ENCODE measurements at places on chromosomes 12 and 14. TPM values are rescaled to one million over a fixed set of nuclear protein-coding genes. Genes with fewer than 3 reads are reported as not detected.

Gene TAS2R14
- 1.2 TPM for total RNA-seq

Gene CIROP
- not detected for total RNA-seq

Gene GPRC5A
- total RNA-seq, result 478 TPM

DNA sequence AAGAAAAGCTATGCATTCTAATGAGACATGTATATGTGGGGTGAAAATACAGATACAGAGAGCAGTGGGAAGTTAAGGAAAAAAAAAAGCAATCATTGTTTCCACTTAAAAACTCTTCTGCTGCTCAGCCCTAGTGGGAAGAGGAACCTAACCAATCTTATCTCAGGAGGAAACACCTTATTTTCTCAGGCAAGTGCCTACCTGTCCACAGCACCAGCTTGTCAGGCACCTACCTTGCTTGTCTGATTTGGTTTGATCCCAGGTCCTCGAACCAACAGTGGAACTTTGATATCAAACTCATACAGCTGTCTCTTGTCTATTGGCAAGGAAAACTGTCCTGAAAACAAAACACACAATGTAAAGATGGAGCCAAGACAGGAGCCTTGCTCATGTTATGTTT lies 22.4 kb downstream of the GNS start:
- H3K4me3 ChIP-seq, result no peak overlapping the region
- no peaks in the 10 kb centered on the region for H3K4me1 ChIP-seq
- DNase-seq, result no peak
- H3K27ac ChIP-seq, result no peak overlapping the region

- H3K4me1 ChIP-seq, result no peaks in the 10 kb centered on the region
- no peak overlapping the region for H3K4me3 ChIP-seq
- no peaks in the 10 kb centered on the region for H3K36me3 ChIP-seq
- DNase-seq, result no peak
These were observed 36.6 kb upstream of the TRIM9 start for GRCh38 chr14:51131516-51131915.

GRCh38 chr14:102620413-102620812 lies 28.0 kb downstream of the RCOR1 start:
- H3K36me3 ChIP-seq, result no peaks in the 10 kb centered on the region
- H3K27me3 ChIP-seq, result no peaks in the 10 kb centered on the region

- H3K36me3 ChIP-seq, result no peaks in the 10 kb centered on the region
- no peaks in the 10 kb centered on the region for H3K4me1 ChIP-seq
These were observed 25.9 kb upstream of the BDKRB2 start for GRCh38 chr14:96178461-96179321.
